ENCODE measurements at places on chromosomes 5 and 9.

GRCh38 chr9:35871545-35871944, 1.3 kb upstream of the OR13J1 start:
- DNase-seq = no peak

- no peak for DNase-seq
Measured at GRCh38 chr9:104604801-104605200, 626 bp downstream of the OR13C2 start.

GRCh38 chr9:81656004-81656403, 33.3 kb downstream of the TLE1 start:
- DNase-seq = peak; percentile 45

GRCh38 chr5:142278627-142279026, 46.2 kb downstream of the SPRY4 start:
- DNase-seq = no peak

- DNase-seq = no peak
Measured at GRCh38 chr9:129078691-129079503, 2.0 kb upstream of the DOLPP1 start.

- no peak for DNase-seq
Measured at GRCh38 chr9:116767219-116767618, 80.1 kb downstream of the TRIM32 start.

DNA sequence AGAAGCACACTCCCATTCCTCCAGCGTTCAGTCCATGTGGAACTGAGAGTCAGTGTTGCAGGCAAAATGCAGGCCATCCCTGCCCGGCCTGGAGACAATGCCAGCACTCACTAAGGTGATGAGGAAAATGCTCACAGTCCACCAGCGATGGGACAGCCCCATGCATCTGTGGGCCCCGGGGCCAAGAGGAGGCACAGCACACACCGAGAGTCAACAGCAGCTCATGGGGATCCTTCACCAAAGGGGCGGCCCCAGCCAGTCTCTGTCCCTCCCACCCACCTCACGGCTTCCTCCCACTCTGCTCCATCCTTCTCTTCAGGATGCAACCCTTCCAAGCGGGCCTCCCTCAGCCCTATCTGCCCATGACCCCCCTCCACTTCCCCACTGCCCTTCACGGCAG, 6.2 kb downstream of the SEMA4D start:
- no peak for DNase-seq

GRCh38 chr9:38527503-38527902, 92.9 kb downstream of the ANKRD18A start:
- no peak for DNase-seq

DNA sequence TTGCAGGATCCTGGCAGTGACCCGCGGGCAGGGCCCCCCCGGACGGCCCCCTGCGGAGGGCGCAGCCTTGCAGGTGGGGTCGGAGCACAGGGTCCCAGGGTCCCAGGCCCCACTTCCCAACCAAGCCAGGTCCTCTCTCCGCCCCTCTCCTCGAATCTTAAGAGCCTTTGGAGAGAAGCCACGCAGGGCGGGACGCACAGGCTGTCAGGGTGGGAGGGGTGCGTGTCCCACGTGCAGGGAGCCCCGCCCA, 18.4 kb upstream of the EGFL7 start:
- DNase-seq = no peak

GRCh38 chr5:55205001-55205400, 22.1 kb downstream of the MCIDAS start:
- no peak for DNase-seq
